ENCODE measurements at places on chromosomes 7 and 10.

- DNase-seq, result peak; percentile 79
These were observed 298.6 kb downstream of the REEP3 start for GRCh38 chr10:63819753-63820329.

DNA sequence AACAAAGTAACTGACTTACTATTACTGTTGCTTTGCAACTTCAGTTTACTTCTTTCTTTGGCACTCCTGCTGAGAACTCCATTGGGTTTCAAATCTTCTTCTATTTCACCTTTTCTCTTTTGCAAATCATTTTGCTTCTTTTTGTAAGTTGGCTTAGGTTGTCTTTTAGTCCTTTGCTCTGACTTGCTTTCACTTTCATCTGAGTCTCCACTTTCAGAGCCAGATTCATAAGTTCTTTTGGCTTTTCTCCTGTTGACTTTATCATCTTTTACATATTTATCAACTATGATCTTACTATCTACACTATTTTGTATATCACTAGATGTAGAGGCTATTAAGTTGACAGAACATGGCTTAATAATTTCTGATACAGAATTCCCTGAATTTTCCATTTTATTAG is 73.4 kb downstream of the NRBF2 start:
- DNase-seq, result no peak

GRCh38 chr7:1992554-1992953 is 240.2 kb downstream of the MAD1L1 start:
- DNase-seq, result no peak

- DNase-seq, result no peak
These were observed 76.1 kb upstream of the ANK3 start for GRCh38 chr10:60465801-60466200.

DNA sequence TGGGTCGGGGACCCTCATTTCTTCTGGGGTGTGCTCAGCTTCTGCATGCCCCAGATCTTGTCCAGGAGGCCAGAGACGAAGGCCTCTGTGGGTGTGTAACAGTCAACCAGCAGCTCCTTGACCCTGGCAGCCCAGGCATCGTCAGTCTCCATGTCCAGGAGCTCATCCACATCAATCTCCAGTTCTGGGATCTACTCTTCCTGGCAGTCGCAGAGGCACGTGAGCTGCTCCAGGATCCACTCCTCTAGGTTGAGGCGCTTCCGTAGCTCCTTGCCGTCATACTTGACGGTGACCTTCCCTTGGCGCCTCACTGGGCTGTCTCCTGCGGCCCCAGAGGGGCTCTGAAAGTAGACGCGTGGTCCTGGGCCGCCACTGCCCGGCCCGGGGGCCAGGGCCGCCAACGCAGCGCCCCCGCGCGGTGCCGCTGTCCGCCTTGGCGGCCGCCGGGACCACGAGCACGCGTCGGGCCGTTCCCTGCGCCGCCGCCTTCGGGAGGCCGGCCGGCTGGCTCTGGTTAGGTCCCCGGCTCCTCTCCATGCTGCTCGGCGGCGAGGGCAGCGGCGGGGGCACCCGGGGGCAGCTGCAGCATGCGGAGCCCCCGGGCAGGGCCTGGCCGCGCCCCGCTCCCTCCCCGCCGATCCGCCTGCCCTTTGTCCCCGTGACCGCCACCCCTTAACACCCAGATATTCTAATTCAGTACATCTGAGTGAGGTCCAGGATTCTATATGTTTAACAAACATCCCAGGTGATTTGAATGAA is 170.5 kb downstream of the SEPTIN7 start:
- no peak for DNase-seq

DNA sequence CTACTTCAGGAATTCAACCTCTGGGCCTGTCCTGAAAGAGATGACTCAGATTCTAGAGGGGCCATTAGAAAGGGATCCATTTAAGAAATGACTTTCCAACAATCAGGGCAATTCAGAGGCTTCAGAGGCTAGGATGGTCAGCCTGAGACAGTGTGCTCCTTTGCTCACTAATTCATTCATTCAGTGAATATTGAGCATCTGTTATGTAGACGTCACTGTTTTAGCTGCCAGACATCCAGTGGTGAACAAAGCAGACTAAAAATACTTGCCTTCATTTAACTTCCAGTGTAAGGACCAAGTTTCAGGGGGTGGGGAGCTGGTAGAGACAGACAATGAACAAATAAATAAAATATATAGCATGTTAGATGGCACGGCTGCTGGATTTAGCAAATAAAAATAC is 1.6 kb downstream of the KIAA1217 start:
- DNase-seq, result no peak

DNA sequence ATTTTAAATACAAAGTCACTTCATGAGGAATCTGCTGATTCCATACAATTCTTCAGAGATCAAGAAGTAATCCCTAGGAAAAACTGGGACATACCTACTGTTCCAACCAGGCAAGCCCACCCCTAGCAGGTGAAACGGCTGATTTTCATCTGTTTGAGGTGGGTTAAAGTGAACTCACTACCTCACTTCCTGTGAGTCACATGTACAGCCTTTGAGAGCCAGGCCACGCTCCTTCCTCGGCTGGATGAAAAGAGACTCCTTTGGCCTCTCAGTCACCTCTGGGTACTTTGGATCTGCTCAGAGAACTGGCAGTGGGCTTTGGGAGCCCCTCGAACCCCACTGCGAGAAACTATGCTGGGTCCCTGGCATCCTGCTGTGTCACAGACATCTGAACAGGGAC is 68.2 kb downstream of the CHST15 start:
- DNase-seq, result no peak

- DNase-seq, result no peak
These were observed 39.9 kb downstream of the PLEKHA8 start for GRCh38 chr7:30068117-30068516.

DNA sequence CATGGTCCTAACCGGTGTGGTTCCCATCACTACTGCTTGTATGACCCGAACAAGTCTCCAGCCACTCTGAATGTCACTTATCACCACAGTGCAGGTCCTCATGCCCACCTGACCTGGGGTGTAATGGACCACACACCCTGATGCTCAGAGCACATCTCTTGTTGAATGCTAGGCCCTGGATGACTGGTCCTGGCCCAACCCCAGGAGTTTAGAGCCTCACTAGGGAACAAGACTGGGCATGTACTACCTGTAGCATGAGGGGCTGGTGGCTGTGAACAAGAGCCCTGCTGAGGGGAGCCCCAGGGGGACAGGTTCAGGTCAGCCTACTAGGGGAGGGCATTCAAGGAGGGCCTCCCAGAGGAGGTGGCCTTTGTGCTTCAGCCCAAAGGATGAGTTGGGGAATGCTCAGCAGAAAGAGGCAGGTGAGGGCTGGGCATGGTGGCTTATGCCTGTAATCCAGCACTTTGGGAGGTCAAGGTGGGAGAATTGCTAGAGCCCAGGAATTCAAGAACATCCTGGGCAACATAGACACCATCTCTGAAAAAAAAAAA is 31.2 kb downstream of the ZMIZ1 start:
- no peak for DNase-seq

GRCh38 chr10:71436268-71437125 is 39.8 kb downstream of the CDH23 start:
- DNase-seq, result no peak

- no peak for DNase-seq
These were observed 95.7 kb downstream of the BICC1 start for GRCh38 chr10:58608351-58608750.

DNA sequence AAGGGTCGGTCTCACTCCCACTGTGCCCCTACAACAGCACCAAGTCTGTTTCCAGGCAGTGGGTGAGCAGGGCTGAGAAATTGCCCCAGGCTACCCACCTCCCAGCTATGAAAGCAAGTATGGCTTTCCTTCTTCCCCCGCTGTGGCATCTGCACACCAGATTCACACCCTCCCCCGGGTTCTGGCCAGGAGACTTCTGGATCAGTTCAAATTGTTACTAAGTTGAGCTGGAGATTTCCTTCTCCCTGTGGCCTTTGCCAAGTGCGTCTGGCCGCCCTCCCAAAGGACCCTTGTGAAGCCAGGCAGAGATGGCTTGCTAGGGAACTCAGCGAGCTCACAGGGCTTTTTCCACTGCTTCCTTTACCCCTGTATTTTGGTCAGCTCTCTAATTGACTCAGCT is 555.4 kb downstream of the SH2D4B start:
- no peak for DNase-seq

DNA sequence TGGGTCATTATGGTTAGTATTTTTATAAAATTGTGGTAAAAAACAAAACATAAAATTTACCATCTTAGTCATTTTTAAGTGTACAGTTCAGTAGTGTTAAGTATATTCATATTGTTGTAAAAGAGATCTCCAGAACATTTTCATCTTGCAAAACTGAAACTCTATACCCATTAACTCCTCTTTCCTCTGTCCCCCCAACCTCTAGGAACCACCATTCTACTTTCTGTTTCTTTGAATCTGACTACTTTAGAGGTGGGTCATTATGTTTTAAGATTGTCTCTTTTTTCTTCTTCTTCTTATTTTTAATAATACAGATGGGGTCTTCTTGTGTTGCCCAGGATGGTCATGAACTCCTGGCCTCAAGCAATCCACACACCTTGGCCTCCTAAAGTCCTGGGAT is 84.1 kb downstream of the DOCK4 start:
- no peak for DNase-seq

DNA sequence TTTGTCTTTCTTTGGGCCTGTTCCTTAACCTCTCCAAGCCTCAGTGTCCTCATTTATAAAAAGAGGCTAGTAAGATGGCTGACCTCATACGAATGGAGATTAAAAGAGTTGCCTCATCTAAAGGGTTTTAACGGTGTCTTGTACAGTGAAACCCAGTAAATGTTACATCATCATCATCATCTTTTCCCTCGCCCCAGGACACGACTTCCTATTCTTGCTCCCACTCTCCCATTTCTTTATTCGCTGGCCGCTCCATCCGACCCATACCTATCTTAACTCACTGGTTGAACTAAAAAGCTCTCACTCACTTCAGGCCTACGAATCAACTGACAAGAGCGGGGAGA is 554 bp downstream of the FRA10AC1 start:
- no peak for DNase-seq

DNA sequence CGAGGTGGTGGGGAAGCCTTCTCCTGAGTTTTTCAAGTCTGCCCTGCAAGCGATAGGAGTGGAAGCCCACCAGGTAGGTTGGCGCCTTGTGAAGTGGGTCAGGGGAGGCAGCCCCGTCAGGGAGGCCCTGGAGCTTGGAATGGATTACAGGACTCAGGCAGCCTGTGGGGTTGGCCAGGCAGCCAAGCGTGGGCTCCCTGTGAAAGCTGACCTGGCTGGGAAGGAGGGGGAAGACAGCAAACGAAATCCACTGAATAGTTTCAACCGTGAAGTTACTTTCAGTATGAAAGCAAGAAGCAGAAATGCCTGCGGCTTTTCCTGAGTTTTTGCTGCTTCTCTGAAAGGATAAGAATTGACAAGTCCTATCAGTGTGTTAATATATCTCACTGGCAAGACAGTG is 36.4 kb downstream of the LHPP start:
- no peak for DNase-seq

DNA sequence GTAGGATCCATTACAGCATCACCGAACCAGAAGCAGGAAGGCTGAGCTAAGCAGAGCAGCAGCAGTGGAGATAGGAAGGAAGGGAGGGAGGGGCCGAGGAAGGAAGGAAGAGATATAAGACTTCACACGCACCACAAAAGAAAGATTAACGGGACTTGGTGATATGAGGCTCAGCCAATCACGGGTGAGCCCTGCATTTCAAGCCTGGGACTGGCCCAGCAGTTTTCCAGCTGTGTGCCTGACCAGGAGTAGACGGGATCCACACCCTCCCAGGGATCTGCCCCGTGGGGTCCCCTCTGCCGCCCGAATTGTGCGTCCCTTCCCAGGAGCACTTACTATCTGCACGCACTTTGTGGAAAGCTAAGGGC is 16.2 kb downstream of the ATG9B start:
- no peak for DNase-seq

GRCh38 chr7:111266613-111267012 is 175.7 kb downstream of the LRRN3 start:
- DNase-seq, result no peak

DNA sequence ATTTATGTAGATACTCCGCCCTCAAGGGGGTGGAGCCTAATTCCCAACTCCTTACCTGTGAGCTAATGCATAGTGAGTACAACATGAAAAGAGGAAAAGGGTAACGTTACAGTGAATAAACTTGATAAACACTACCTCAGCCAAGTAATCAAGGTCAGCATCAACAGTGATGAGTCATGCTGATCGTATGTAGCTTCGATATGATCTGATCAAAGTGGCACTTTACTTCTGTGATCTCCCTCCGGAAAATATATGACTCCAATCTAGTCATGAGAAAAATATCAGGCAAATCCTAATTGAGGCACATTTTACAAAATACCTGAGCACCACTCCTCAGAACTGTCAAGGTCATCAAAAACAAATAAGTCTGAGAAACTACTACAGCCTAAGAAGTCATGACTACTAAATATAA is 70.4 kb downstream of the VTI1A start:
- DNase-seq, result no peak

DNA sequence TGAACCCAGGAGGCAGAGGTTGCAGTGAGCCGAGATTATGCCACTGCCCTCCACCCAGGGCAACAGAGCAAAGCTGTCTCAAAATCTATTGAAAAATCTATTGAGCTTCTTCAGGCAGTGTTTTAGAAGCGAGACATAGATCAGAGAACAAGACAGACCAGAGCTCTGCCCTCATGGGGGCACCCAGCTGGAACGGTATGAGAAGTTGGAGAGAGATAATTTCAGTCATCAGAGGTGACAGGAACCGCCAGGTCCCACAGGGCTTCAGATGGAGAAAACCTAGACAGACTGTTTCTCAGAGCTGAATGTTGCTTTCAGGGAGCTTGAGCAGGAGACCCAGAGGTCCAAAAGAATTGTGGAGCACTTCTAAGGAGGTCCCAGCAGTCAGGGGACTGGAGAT is 14.2 kb upstream of the GTF2IRD1 start:
- DNase-seq, result no peak

- DNase-seq, result no peak
These were observed 116.3 kb upstream of the PPP2R2D start for GRCh38 chr10:131784363-131785120.

- no peak for DNase-seq
These were observed at the start of gene LBX1 for GRCh38 chr10:101229266-101230182. TSS of gene LBX1 (minus strand) at chr10:101229463. CDS start at chr10:101228815, 648 bp downstream.

DNA sequence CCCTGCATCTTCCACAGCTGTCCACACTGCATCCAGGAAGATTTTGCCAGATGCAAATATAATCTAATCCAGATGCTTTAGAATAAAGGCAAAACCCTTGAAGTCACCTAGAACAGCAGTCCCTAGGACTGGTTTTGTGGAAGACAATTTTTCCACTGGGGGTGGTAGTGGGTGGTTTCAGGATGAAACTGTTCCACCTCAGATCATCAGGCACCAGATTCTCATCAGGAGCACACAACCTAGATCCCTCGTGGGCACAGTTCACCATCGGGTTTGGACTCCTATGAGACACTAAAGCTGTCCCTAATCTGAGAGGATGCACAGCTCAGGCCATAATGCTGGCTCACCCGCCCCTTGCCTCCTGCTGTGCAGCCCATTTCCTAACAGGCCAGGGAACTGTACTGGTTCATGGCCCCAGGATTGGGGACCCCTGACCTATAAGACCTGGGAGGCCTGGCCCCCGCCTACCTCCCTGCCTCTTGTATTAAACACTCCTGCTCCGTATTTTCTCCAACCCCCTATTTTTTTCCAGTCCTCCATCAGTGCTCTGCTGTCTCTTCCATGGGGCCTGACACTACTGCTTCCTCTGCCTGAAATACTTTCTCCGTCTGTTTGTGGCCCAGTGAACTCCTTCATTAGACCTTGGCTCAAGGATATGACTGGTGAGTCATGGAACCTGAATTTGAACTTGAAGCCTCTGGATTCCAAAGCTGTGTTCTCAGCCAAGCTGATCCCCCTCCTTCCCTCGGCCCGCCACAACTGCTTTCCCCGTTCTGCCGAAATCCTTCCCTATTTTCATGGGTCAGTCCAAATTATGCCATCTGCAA is 79.9 kb upstream of the RHEB start:
- DNase-seq, result peak; percentile 61
